ENCODE measurements at places on chromosomes 7 and 10.
A peak's percentile ranks its signal among the peaks of the same experiment; 100 is the strongest.

DNA sequence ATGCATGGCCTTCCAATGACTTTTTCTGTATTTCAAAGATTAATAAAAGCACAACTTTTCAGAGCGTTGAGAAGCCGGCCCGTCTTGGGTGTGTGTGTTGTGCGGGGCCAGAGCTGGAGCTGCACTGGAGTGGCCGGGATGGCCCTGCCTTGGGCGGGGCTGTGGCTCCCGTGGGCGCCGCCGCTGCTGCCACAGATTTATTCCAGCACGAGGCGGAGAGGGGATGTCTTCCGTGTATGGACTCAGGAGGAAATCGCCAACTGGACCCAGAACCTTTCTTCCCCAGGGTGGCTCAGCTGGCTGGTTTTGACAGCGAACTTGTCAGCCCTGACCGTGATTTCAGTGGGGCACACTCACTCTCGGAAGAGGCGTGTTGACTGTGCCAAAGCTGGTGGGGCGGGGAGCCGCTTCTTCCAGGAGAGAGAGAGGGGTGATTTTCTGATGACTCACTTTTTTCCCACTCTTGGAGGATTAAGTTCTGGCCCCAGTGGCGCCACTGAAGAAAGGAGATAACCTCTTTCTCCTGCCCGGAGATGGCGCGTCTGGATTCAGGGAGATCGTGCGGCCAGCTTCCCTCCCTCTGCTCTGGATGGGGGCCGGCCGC lies 72.4 kb downstream of the DNAJB6 start:
- peaks cover 10% of the 10 kb centered on the region for H3K36me3 ChIP-seq
- no peak for DNase-seq
- H3K27me3 ChIP-seq: peaks cover 5% of the 10 kb centered on the region
- peak overlapping the region; percentile 51 for H3K4me3 ChIP-seq
- H3K27ac ChIP-seq: no peak overlapping the region

DNA sequence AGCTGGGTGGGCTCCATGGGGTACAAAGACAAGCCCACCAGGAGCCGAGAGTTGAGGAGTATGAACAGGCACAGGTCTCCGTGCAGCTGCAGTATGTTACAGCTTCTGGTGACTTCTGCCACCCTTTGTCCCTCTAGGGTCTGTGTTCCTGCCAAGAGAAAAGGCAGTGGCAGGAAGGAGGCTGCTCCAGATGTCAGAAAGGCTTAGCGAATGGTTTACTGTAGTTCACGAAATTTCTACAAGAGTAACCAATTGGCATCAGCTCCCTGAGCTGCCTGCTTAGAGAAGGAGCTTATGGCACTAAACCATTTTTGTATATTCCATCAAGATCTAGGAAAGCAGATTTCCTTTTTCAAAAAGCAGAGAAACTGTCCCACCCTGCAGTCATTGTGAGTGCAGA lies 48.2 kb upstream of the TMEM72 start:
- H3K4me1 ChIP-seq: peaks cover 6% of the 10 kb centered on the region
- peaks cover 7% of the 10 kb centered on the region for H3K27me3 ChIP-seq
- H3K27ac ChIP-seq: no peak overlapping the region
- H3K36me3 ChIP-seq: no peaks in the 10 kb centered on the region

DNA sequence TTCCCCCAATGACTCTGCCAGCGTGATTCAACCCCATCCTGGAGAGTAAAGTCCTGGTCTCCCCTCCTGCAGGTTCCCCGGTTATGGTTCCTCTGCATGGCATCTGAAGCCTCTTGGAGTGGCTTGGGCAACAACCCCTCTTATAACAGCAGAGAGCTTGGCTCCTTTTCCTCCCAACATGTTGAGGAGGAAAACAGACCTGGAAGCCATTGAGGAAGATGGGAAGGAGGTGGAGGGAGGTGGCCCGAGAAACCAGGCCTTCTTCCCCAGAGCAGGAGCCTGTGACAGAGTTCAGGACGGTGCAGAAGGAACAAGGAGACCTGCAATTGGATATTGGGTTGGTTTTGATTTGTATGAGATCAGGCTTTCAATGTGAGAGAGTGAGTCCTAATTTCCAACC lies 184.0 kb upstream of the ADCY1 start:
- peaks cover 3% of the 10 kb centered on the region for H3K27me3 ChIP-seq
- no peaks in the 10 kb centered on the region for H3K4me1 ChIP-seq
- no peak for DNase-seq
- H3K36me3 ChIP-seq: no peaks in the 10 kb centered on the region

DNA sequence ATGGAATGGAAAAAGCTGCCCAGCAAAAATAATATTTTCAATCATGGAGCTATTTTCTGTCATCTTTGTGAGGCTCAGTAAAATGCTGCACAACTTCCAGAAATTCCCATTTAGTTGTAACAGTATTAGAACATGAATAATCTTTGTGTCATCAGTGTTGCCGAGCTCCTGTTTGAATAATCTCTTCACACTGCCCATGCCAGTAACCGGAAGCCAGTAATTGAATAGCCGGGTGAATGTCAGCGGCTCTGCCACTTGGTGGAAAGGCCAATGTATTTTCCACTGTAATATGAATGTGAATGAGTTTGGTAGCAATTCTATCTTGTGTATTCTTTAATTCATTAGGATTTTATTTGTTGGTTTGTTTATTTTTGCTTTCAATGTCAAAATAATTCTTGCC lies 172.5 kb upstream of the INSYN2A start:
- peaks cover 7% of the 10 kb centered on the region for H3K4me1 ChIP-seq
- H3K36me3 ChIP-seq: peaks cover 29% of the 10 kb centered on the region
- H3K27me3 ChIP-seq: no peaks in the 10 kb centered on the region
- H3K4me3 ChIP-seq: no peak overlapping the region
- no peak overlapping the region for H3K27ac ChIP-seq

GRCh38 chr7:47100148-47100816 lies 481.6 kb downstream of the TNS3 start:
- H3K27ac ChIP-seq: no peak overlapping the region
- H3K27me3 ChIP-seq: no peaks in the 10 kb centered on the region
- H3K4me3 ChIP-seq: no peak overlapping the region
- no peak for DNase-seq

DNA sequence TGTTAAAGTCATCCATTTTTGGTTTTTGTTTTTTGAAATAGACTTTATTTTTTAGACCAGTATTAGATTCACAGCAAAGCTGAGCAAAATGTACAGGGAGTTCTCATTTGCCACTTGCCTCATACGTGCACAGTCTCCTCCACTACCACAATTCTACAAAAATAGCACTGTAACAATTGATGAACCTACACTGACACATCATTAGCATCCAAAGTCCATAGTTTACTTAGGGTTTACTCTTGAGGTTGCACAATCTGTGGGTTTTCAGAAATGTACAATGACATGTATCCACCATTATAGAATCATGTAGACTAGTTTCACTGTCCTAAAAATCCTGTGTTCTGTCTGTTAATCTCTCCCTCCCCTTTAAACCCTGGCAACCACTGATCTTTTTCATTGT lies 125.8 kb upstream of the PDSS1 start:
- no peak for DNase-seq
- H3K4me3 ChIP-seq: no peak overlapping the region

DNA sequence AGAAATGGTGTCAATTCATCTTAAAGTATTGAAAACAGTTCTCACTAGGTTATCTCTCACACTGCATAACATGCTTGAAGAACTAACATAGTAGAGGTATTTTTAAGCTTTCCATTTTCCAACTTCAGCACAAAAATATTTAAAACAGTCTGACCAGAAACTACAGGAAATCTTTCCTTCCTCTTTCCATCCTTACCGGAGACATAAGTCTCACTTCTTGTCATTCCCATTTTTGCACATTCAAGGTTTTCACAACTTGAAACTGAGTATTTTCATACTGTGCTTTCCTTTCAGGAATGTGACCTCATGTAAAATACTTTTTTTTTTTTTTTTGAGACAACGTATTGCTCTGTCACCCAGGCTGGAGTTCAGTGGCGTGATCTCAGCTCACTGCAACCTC lies 45.2 kb downstream of the ARHGAP12 start:
- H3K27ac ChIP-seq: no peak overlapping the region
- peaks cover 12% of the 10 kb centered on the region for H3K4me1 ChIP-seq
- no peaks in the 10 kb centered on the region for H3K36me3 ChIP-seq
- no peak overlapping the region for H3K4me3 ChIP-seq
- no peak for DNase-seq

DNA sequence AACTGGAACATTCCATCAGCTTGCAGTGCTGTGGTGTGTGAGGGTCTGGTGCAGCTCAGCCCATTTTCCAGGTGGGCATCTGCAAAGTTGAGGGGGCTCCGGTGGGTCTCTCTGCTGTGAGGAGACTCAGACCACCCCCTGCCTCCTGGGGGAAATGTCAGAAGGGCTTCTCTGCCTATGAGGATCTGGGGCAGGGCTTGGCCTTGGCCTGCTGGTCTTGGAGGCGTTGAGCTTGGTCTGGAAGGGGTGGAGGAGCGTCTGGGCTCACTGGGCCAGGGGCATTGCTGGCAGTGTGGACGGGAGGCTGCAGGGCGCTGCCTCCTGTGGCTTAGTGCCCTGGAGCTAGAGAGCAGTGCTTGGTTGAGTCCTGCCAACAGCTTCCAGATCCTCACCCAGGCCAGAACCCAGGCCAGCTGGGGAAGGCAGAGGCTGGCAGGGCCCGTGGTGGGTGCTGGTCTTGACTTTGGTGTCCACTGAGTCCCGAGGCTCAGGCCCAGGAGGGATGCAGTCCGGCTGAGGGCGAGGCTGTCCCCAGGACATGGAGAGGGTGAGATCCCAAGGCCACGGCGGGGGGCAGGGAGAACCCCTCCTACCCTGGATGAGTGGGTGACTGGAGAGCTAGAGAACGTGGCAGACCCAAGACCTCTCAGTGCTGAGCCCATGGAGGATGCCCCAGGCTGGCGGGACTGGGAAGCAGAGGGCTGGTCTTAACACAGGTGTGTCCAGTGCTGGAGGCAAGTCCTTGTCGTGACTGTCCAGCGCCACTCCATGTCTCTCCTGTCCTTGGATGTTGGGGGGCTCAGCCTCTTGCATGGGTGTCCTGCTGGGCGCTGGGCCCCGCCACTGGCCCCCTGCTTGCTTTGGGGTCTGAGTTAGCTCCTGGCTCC lies 2.8 kb downstream of the SPRN start:
- no peak overlapping the region for H3K27ac ChIP-seq
- no peak overlapping the region for H3K4me3 ChIP-seq
- no peak for DNase-seq
- H3K27me3 ChIP-seq: peaks cover 15% of the 10 kb centered on the region
- H3K4me1 ChIP-seq: no peaks in the 10 kb centered on the region

DNA sequence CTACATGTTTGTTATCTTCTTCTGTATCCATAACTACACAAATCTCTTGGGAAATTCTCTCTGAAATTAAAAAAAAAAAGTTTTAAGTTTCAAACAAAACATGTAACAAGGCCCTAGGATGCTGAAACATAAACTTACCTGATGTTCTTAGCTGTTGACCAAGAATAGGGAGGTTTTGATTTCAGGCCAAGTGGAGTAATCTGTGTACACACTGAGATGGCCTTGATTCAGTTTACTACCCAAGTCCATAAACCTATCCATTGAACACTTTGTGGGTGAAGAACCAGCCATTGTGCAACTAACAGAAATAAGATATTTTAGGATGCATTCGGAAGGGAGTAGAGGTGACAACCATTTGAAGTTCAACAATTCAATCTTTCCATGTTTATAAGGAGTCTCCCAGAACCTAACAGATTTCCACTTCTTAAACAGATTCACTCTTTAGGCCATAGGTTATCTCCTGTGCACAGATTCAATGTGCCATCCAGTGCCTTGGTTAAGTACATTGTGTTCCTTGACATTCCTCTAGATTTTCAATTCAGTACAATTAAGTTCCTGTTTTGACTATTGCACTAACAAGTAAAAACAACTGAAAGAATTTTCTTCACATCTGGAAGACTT lies 143.1 kb downstream of the CRPPA start:
- H3K27me3 ChIP-seq: no peaks in the 10 kb centered on the region
- no peak for DNase-seq
- no peak overlapping the region for H3K4me3 ChIP-seq

- H3K4me1 ChIP-seq: peaks cover 26% of the 10 kb centered on the region
- DNase-seq: no peak
- H3K4me3 ChIP-seq: no peak overlapping the region
- no peaks in the 10 kb centered on the region for H3K36me3 ChIP-seq
Observed at GRCh38 chr7:77434570-77435275, 18.6 kb upstream of the GSAP start.

DNA sequence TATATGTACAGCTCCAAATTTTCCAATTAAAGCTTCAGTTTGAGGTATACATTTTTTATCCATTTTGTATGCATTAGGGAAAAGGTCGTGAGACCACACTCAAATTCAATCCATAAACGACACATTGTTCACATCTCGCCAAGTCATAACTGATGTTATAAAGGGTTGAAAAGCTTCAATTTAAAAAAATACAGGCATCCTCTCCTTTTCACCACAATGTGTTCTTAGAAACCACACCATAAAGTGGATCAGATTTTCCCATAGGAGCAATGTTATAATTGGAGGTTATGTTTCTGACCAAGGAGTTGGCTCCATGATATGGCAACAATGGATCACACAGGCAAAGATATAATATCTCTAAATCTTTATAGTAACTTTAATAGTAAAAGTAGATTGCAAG lies 663.6 kb downstream of the PARD3 start:
- H3K27ac ChIP-seq: no peak overlapping the region
- H3K27me3 ChIP-seq: no peaks in the 10 kb centered on the region
- H3K4me3 ChIP-seq: no peak overlapping the region
- H3K36me3 ChIP-seq: no peaks in the 10 kb centered on the region
- no peaks in the 10 kb centered on the region for H3K4me1 ChIP-seq

DNA sequence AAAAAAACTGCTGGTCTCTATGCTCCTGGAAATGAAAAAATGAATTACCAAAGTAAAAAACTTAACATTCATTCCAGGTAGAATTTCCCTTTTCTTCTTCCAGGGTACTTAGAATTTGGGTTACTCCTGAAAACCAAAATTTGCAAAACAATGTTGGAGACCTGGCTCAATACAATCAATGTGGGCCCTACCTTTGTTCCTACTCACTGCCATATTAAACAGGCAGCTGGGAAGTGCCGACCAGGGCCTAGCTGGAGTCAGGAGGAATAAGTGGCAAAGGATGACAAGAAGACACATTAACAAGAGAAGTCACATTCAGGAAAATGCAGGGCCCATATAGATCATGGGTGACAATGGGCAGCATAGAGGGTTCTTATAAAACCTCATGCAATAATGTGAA lies 6.4 kb upstream of the AGK start:
- H3K27ac ChIP-seq: no peak overlapping the region
- no peak overlapping the region for H3K4me3 ChIP-seq
- no peaks in the 10 kb centered on the region for H3K36me3 ChIP-seq
- peaks cover 1% of the 10 kb centered on the region for H3K27me3 ChIP-seq
- H3K4me1 ChIP-seq: no peaks in the 10 kb centered on the region

- DNase-seq: no peak
- H3K27ac ChIP-seq: no peak overlapping the region
- H3K27me3 ChIP-seq: peaks cover 12% of the 10 kb centered on the region
- H3K36me3 ChIP-seq: peaks cover 8% of the 10 kb centered on the region
- peaks cover 21% of the 10 kb centered on the region for H3K4me1 ChIP-seq
- H3K4me3 ChIP-seq: no peak overlapping the region
Observed at GRCh38 chr7:139699640-139700504, 77.9 kb downstream of the HIPK2 start.

- no peak overlapping the region for H3K4me3 ChIP-seq
- no peaks in the 10 kb centered on the region for H3K36me3 ChIP-seq
- DNase-seq: no peak
- H3K27ac ChIP-seq: no peak overlapping the region
- peaks cover 10% of the 10 kb centered on the region for H3K4me1 ChIP-seq
Observed at GRCh38 chr7:105402221-105403095, 13.7 kb upstream of the SRPK2 start.
